ENCODE measurements at places on chromosomes 1 and 21. TPM values are rescaled to one million over a fixed set of nuclear protein-coding genes. Genes with fewer than 3 reads are reported as not detected.

The RBM11 gene
- not detected for total RNA-seq

The ZMPSTE24 gene
- total RNA-seq, result 42.8 TPM

The SLAMF6 gene
- total RNA-seq, result not detected

The TXNDC12 gene
- total RNA-seq, result 31.2 TPM

The TNFRSF14 gene
- total RNA-seq, result 0.31 TPM

The TNFSF4 gene
- total RNA-seq, result 0.05 TPM

The PAQR6 gene
- total RNA-seq, result 3.4 TPM

The CD55 gene
- 112 TPM for total RNA-seq
